Mesothelial cell of epicardium (in vitro differentiated cells): ENCODE measurements at places on chromosomes 13 and 19. TPM values are rescaled to one million over a fixed set of nuclear protein-coding genes. Genes with fewer than 3 reads are reported as not detected.

The HRC gene
- 13.6 to 17.6 TPM (median 14.7 TPM) in 3 replicates for total RNA-seq

The LSR gene
- total RNA-seq = 48.9 to 54.7 TPM (median 51.9 TPM) in 3 replicates

The LGALS14 gene
- total RNA-seq = 0.71 to 0.92 TPM (median 0.72 TPM) in 3 replicates

The FAAP24 gene
- total RNA-seq = 4.3 to 6.0 TPM (median 5.2 TPM) in 3 replicates

The ZNF681 gene
- 7.3 to 9.0 TPM (median 8.8 TPM) in 3 replicates for total RNA-seq

The FAM124A gene
- 0.66 to 0.91 TPM (median 0.78 TPM) in 3 replicates for total RNA-seq

The PGLYRP1 gene
- total RNA-seq = not detected in 3 replicates

The ZGLP1 gene
- total RNA-seq = 12.8 to 14.9 TPM (median 13.5 TPM) in 3 replicates

The ZNF227 gene
- 29.9 to 31.8 TPM (median 29.9 TPM) in 3 replicates for total RNA-seq

DNA sequence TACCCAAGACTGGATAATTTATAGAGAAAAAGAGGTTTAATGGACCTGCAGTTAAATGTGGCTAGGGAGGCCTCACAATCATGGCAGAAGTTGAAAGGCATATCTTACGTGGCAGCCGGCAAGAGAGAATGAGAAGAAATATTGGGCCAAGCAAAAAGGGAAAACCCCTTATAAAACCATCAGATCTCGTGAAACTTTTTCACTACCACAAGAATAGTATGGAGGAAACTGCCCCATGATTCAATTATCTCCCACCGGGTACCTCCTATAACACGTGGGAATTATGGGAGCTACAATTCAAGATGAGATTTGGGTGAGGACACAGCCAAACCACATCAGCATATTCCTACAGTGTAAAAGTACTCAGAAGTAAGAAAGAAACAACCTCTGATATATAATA lies 4.7 kb upstream of the KBTBD7 start:
- H3K36me3 ChIP-seq = peaks cover 2% of the 10 kb centered on the region
- H3K27ac ChIP-seq = no peak overlapping the region
- H3K4me1 ChIP-seq = peaks cover 3% of the 10 kb centered on the region
- H3K27me3 ChIP-seq = no peaks in the 10 kb centered on the region
- no peak for DNase-seq

DNA sequence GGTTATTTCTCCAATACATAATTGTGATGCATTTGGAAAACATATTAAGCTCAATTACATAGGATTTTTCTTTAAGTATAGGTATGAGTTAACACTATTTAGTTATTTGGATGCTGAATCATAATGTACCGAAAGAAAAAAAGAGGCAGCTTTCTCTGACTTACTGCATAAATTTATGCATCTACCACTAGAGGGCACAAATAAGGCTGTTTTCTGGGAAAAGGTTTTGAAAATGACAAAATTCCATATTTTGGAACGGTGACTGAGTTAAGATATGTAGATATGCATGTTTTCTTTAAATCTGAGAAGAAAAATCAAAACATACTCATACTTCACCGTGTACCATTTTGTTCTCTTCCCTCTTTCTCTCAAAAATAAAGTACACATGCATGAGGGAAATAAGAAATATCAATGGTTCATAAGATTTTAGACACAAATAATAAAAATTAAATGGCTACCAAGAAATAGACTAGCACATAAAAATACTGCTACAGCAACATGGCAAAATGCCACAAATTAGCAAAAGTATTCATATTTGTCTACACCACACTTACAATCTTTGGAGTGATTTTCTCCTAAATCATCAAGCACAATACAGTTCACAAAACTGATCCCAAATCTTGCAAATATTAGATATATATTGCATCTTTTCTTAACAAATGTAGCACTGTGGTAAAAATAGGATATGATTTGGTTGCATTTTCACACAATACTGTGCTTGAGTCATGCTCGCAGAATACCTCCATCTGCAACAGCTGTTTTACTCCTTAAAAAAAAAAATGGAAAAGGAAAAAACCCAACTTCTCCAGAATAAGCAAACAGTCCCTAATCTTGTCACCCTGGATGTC lies 260.0 kb downstream of the FGF14 start:
- no peaks in the 10 kb centered on the region for H3K36me3 ChIP-seq
- H3K27ac ChIP-seq = no peak overlapping the region
- peaks cover 19% of the 10 kb centered on the region for H3K27me3 ChIP-seq
- no peak overlapping the region for H3K4me3 ChIP-seq
- no peaks in the 10 kb centered on the region for H3K4me1 ChIP-seq

- H3K27ac ChIP-seq = no peak overlapping the region
- no peaks in the 10 kb centered on the region for H3K4me1 ChIP-seq
- H3K4me3 ChIP-seq = no peak overlapping the region
- no peaks in the 10 kb centered on the region for H3K36me3 ChIP-seq
- peaks cover 22% of the 10 kb centered on the region for H3K27me3 ChIP-seq
- no peak for DNase-seq
Observed at GRCh38 chr13:76874479-76874878, 11.7 kb downstream of the KCTD12 start.

GRCh38 chr19:3469638-3470499 lies 10.5 kb downstream of the SMIM24 start:
- peaks cover 48% of the 10 kb centered on the region for H3K27me3 ChIP-seq
- peaks cover 4% of the 10 kb centered on the region for H3K36me3 ChIP-seq
- H3K4me1 ChIP-seq = peaks cover 2% of the 10 kb centered on the region
- H3K27ac ChIP-seq = no peak overlapping the region
- no peak overlapping the region for H3K4me3 ChIP-seq
- no peak for DNase-seq

- H3K4me3 ChIP-seq = no peak overlapping the region
- peaks cover 47% of the 10 kb centered on the region for H3K27me3 ChIP-seq
- H3K27ac ChIP-seq = no peak overlapping the region
- no peaks in the 10 kb centered on the region for H3K36me3 ChIP-seq
Observed at GRCh38 chr19:4596033-4596904, 36.8 kb upstream of the SEMA6B start.

DNA sequence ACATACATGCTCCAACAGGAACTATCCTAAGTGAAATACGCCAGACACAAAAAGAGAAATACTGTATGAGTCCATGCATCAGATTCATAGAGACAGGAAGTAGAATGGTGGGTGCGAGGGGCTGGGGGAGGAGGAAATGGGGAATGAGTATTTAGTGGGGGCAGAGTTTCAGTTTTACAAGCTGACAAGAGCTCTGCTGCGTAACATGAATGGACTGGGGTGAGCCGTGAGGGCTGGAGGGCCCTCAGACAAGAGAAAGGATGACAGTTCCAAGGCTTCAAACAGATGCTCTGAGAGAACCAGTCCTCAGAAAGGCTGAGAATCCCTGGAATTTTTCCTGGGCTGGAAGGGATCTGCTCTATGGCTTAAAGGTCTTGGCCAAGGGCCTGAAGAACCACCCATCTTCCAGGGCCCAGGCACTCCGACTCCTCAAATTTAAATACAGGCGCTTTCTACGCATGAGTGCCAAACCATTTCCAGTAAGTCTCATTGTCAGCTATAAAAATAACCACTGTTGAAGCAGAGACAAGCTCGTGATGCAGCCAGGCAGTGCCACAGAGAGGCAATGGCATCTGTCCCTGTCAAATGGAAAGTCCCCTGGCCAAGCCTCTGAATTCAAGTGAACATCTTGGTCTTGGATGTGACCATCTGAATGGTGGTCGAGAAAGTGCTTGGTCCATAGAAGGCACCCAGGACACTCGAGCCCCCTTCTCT lies 17.5 kb downstream of the KLF2 start:
- H3K4me3 ChIP-seq = no peak overlapping the region
- peak overlapping the region; percentile 91 for H3K27ac ChIP-seq
- no peaks in the 10 kb centered on the region for H3K27me3 ChIP-seq
- peaks cover 1% of the 10 kb centered on the region for H3K36me3 ChIP-seq

DNA sequence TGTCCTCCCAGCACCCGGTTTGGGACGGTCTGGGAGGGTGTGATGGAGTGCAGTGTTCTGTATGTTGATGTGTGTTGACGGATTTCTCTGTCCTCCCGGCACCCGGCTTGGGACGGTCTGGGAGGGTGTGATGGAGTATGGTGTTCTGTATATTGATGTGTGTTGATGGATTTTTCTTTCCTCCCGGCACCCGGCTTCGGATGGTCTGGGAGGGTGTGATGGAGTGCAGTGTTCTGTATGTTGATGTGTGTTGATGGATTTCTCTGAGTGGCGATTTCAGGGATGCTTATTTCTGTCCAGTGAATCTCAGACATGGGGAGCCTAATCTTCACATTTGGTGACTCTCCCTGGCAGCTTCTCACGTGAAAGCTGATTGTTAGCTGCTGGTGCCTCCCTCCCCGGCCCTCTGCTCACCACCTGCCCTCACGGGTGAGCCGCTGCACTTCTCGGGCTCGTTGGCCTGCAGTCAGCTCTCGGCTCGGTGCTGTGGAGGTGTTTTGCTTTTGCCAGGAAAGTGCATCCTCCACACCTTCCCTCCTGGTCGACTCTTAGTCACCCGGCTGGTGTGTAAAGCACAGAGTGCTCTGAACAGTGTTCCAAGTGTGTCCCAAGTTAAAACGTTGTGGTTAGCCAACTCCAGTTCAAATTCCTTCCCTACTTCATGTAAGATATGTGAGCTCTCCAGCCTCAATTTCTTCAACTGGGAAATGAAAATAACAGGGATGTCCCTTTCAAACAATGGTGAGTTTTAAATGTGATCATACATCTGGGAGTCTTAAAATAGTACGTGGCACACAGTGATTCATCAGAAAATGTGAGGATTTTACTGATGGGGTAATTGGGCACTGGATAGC lies 54.6 kb downstream of the ATP11A start:
- peaks cover 26% of the 10 kb centered on the region for H3K4me1 ChIP-seq
- H3K36me3 ChIP-seq = no peaks in the 10 kb centered on the region
- no peaks in the 10 kb centered on the region for H3K27me3 ChIP-seq
- no peak overlapping the region for H3K4me3 ChIP-seq
- no peak for DNase-seq

DNA sequence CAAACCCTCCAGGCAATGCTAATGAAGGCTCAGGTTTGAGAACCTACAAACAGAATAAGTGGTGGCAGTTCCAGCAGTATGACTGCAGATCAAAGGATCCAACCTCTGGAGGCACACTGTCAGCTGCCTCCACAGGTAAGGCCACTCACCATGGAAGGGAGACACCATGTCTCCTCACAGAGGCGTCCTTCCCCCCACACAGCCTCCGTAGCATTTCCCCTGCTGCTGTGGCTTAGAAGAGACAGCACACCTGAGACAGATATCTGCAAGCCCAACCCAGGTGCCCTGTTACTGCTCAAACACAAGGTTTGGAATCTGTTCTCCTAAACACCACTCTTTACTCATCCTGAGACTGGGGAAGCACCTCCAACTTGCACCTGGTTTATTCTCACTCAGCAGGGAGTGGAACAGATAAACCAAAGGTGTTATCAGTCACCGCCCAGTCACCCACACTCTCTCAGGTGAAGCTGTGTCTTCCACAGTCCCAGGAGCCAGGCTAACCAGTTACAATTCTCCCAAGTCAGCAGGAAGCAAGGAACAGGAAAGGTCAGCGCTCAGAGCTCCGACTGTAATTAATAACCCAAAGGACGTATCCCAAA lies 311.2 kb downstream of the FOXO1 start:
- peak overlapping the region; percentile 34 for H3K27ac ChIP-seq
- no peak overlapping the region for H3K4me3 ChIP-seq
- DNase-seq = no peak
- peaks cover 40% of the 10 kb centered on the region for H3K4me1 ChIP-seq
- H3K36me3 ChIP-seq = no peaks in the 10 kb centered on the region
- H3K27me3 ChIP-seq = no peaks in the 10 kb centered on the region

DNA sequence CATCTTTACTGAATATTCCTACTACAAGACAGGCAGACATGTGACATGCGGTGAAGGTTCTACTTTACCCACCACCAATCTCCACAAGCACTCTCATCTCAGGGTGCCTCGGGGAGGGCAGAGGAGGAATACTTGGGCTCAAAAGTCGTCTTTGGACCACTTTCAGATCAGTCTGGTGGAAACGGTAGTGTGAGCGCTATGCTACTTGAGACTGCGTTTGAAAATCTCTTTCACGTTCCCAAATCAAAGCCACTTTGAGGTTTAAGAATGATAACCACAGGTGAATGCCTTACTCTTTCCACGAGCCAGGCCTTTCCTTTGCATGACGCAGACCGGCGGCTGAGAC lies 1.5 kb upstream of the SOX1 start:
- H3K4me3 ChIP-seq = peak overlapping the region; percentile 61
- peaks cover 2% of the 10 kb centered on the region for H3K36me3 ChIP-seq
- H3K27ac ChIP-seq = no peak overlapping the region
- H3K4me1 ChIP-seq = peaks cover 10% of the 10 kb centered on the region
